ENCODE measurements at places on chromosomes 6 and 20. TPM values are rescaled to one million over a fixed set of nuclear protein-coding genes. Genes with fewer than 3 reads are reported as not detected.

Gene LINC00237
- total RNA-seq, result not detected

Gene HDGFL1
- total RNA-seq, result not detected

Gene MYLIP
- 64.4 TPM for total RNA-seq

Gene SPATS1
- not detected for total RNA-seq

Gene RANBP9
- total RNA-seq, result 38.7 TPM

- DNase-seq, result no peak
Observed at GRCh38 chr6:159103396-159104162, 58.8 kb upstream of the TAGAP start.

Gene LTA
- total RNA-seq, result not detected

DNA sequence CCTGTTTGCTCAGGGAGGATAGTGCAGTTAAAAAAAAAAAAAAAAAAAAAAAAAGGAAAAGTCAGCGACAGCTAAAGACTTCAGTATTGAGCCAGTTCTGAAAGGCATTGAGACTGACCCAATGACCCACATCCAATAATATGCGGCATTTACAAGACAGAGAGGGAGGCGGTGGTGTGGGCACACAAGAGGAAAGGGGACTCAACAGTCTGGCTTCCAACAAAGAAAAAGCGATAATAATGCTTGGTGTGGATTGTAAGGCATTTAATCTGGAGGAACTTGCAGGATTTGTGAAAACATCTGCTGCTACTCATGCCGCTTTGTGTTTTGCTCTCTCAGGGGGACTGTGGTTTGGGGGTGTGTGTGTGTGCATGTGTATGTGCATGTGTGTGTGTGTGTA is 784.3 kb upstream of the CHD6 start:
- no peak for DNase-seq

Measured in mucosa of descending colon (tissue), 3 donors.